Type B pancreatic cell (in vitro differentiated cells): ENCODE measurements at places on chromosomes 1 and 21. TPM values are rescaled to one million over a fixed set of nuclear protein-coding genes. Genes with fewer than 3 reads are reported as not detected.

GRCh38 chr1:108780937-108781574 is 34.6 kb downstream of the STXBP3 start:
- no peak for DNase-seq

Gene AADACL4
- not detected in 2 replicates for total RNA-seq

GRCh38 chr1:20209471-20209870 is 23.2 kb upstream of the PLA2G2C start:
- no peak for DNase-seq

DNA sequence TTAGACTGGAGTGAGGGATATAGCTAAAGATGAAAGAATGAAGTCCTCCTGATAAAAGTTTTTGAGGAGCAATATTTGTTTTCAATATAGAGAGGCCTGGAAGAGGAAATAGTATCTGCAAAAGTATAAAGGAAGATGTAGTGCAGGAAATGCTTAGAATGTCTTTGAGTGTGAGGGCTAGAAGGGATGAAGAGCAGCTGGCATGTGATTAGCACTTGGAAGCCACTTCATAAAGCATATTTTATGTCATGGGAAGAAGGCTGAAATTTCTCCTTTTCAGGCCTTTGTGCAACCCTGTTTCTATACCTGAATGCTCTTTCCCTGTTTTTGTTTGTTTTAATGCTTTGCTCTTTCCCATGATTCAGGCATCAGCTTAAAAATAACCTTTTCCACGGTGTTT is 323.3 kb upstream of the DEPDC1 start:
- no peak for DNase-seq

GRCh38 chr1:212610575-212610967 is 2.0 kb downstream of the ATF3 start:
- DNase-seq, result no peak

DNA sequence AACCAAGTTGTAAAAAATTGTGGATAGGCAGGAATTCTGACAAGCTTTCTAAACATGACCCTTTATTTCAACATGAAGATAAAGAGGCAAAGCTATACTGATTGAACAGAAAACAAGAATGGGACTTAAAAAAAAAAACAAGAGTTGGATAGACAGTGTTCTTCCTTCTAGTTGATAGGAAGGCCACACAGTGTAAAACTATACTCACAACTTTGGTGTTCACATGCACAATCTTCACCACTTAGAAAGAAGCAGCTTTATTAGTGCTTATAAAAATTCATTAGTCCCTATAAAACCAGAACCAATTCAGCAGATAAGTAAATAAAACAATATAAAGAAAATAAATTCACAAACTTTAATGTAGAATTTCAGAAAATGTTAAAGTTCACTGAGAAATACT is 101.8 kb downstream of the AKT3 start:
- DNase-seq, result no peak

Gene OPTC
- not detected in 2 replicates for total RNA-seq

GRCh38 chr1:71666609-71667008 is 585.8 kb upstream of the ZRANB2 start:
- DNase-seq, result no peak

DNA sequence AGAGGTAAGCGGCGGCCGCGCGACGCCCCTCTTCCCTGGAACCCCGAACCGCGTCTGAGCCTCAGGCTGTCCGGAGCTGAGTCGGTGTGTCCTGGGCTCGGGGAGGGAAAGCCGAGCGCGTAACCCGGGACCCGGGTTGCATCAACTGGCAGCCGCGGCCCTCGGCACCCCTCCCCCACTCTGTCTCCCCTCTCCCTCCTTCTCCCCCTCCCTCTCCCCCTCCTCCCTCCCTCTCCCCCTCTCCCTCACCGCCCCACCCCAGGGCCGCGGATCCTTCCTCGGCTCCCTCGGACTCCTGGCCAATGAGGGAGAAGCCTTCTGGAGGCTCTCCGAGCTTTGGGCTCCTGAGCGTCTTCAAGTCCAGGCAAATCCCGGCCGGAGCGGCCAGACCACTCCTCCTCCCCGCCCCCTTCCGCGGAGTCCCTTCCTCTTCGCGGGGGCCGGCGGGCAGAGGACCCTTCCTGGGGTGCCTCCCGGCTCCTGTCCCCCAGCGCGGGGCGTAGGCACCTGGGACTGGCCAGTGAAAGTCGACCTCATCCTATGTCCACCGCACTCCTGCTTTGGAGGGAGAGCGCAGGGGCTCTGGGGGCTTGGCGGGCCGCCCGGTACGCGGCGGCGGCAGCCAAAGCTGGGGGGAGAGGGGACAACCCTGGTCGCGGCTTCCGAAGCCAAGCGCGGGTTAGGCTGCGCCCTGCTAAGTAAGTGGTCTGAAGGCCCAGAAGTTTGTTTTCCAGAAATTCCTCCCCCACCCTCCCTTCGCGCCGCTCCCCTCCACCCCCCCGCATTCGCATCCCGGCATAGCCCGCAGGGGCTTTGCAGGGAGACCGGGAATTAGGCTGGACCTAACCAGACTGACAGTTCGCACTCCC is 850 bp downstream of the SESN2 start:
- DNase-seq, result peak; percentile 85

GRCh38 chr1:182304627-182305026 is 87.0 kb downstream of the GLUL start:
- no peak for DNase-seq

GRCh38 chr1:157110686-157111085 is 11.1 kb upstream of the ETV3L start:
- no peak for DNase-seq

DNA sequence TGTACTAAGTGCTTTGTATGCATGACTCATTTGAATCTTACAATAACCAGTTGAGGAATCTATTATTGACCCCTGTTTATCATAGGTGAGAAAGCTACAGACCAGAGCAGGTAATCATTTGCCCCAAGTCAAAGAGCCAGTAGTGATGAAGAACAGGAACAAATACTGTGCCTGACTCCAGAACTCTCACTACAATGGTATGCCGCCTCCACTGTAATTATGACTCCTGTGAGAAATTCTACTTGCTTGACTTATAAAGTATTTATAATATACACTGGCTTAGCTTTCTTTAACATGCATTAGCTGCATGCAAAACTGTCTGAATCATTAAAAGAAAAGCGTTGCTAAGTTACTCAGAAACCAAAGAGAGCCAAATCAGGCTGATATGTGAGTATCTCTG is 92.6 kb downstream of the ZNF281 start:
- DNase-seq, result no peak

DNA sequence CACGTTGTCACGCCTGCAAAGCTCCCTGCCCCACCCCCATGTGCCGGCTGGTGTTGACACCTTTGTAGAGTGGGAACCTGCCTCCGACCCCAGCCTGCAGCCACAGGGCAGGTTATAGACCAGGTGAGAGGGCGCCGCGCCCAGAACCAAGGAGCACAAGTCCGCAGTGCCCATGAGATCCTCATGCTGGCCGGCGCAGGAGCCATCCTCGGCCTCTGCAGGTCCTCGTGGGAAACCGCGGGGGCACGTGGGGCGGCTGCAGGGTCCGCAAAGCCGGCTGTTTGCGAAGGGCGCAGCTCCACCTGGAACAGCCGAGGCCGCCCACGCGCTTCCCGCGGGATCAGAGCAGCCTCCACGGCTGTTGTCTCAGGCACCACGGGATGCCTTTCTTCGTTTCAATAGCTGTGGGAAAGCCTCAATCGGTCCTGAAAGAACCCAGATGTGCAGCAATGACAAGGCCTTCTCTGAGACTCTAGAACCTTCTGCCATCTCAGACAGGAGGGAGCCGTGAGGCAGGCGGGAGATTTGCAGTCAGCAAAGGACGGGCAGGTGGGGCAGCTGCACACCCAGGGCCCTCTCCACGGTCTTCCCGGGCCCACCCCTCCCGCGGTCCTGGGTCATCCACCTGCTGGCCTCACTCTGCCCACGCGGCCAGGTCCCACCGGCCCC is 29.9 kb downstream of the POFUT2 start:
- peak; percentile 67 for DNase-seq

DNA sequence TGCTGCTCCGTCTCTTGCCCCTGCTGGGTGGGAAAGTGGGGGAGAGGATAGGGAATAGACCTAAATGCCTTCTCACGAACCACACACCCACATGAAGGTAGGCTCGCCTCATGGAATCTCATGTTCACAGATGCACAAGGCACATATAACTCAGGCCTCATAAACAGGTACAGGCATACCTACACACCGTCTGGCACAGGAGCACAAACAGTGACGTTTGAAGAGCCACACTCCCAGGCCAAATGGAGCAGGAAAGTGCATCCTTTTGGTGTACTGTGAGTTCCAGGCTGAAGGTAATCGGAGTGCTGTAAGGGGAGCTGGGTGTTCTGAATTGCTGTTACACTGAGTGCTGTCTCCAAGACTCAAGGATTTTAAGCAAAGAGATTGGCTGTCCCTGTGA is 13.1 kb downstream of the UTP11 start:
- DNase-seq, result no peak
